ENCODE measurements at places on chromosomes 4 and X. TPM values are rescaled to one million over a fixed set of nuclear protein-coding genes. Genes with fewer than 3 reads are reported as not detected.

MAB21L2 gene
- total RNA-seq, result not detected

- peak; percentile 67 for DNase-seq
Observed at GRCh38 chrX:136767104-136767941, 13.4 kb downstream of the ARHGEF6 start.

- no peak for DNase-seq
Observed at GRCh38 chr4:176413171-176413570, 93.4 kb downstream of the SPCS3 start.

DNA sequence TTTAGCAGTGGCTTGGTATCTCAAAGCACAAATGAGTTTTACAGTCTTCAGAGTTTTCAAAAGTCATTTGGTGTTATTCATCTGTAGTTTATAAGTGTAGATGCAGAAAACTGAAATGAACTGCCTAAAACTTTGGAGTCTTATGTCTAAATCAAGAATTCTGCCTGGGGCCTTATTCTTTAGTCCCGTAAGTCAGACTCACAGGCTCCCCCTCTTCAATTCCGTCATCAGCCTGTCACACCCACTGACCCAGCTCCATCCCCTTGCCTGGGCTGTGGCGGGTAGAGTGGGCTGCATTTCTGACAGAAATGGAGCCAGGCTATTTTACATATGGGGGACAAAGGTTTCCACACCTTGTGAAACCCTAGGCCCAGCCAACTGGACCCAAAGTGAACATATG, 44.3 kb downstream of the TSPAN5 start:
- no peak for DNase-seq

GRCh38 chr4:151957153-151957552, 196.3 kb upstream of the GATB start:
- DNase-seq, result no peak
